Heart right ventricle (tissue), 16 donors: ENCODE measurements at places on chromosomes 2 and 18. TPM values are rescaled to one million over a fixed set of nuclear protein-coding genes. Genes with fewer than 3 reads are reported as not detected.

DNA sequence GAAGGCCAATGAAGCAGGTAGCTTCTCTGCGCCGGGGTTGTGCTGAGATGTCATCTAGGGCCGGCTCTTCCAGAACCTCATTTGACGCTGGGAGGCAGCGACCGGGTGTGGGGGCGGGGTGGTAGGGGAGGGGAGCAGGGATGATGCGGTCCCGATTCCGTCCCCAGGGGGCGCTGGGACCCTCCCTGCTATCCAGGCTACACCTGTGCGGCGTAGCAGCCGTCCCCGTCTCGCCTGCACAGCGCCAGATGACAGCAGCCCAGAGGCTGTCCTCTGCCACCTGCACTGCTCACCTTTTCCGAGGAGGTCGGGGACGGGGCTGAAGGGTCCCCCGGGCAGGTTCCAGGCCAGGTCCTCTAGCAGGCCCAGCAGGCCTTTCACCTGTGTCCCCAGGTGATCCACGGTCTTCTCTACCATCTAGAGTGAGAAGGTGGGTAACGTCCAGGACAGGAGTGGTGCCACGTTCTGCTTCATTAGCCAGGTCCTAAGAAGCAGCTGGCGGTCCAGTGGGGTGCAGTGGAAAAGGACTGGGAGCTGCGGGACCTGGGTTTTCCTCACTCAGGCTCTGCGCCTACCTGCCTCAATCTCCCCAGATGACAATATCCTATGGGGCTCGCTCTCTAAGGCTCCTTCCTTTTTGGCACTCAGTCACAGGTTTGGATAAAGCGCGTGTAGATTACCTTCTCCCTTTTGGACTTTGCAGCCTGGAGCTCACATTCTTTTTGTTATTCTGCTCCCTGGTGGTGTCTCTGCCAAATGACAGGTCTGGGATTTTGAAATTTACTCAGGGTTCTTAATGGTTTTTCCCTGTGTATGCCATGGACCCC is 56.0 kb upstream of the RAB6C start:
- H3K27me3 ChIP-seq = peaks cover 18% of the 10 kb centered on the region
- H3K36me3 ChIP-seq = no peaks in the 10 kb centered on the region
- peaks cover 6% of the 10 kb centered on the region for H3K4me1 ChIP-seq
- DNase-seq = no peak

GRCh38 chr2:44116319-44116718 is 52.4 kb upstream of the PPM1B start:
- no peak overlapping the region for H3K27ac ChIP-seq
- H3K36me3 ChIP-seq = no peaks in the 10 kb centered on the region
- no peak for DNase-seq
- no peak overlapping the region for H3K4me3 ChIP-seq

KIAA2012 gene
- not detected for total RNA-seq

GRCh38 chr18:76386886-76387285 is 108.2 kb downstream of the ZNF516 start:
- H3K36me3 ChIP-seq = no peaks in the 10 kb centered on the region
- peaks cover 12% of the 10 kb centered on the region for H3K4me1 ChIP-seq
- H3K27me3 ChIP-seq = no peaks in the 10 kb centered on the region
- H3K27ac ChIP-seq = no peak overlapping the region

ALK gene
- not detected for total RNA-seq

DNA sequence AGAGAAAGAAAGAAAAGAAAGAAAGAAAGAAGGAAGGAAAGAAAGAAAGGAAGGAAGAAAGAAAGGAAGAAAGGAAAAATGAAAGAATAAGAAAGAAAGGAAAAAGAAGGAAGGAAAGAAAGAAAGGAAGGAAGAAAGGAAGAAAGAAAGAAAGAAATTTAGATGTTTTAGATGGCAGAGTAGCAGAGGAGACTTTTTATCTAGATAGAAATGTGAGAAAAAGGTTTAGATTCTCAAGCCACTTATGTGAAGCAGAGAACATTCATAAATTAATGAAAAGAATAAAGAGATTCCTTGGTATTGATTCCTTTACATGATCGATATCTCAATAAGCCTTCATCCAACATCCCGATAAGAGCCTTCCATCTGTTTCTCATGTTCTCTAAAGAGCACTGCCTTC is 513.5 kb downstream of the CNTNAP5 start:
- H3K36me3 ChIP-seq = no peaks in the 10 kb centered on the region
- H3K4me1 ChIP-seq = no peaks in the 10 kb centered on the region
- no peaks in the 10 kb centered on the region for H3K27me3 ChIP-seq
- DNase-seq = no peak
- no peak overlapping the region for H3K4me3 ChIP-seq

GRCh38 chr2:149473521-149473920 is 114.1 kb downstream of the MMADHC start:
- no peaks in the 10 kb centered on the region for H3K4me1 ChIP-seq
- no peaks in the 10 kb centered on the region for H3K27me3 ChIP-seq
- no peak overlapping the region for H3K27ac ChIP-seq
- H3K4me3 ChIP-seq = no peak overlapping the region

DNA sequence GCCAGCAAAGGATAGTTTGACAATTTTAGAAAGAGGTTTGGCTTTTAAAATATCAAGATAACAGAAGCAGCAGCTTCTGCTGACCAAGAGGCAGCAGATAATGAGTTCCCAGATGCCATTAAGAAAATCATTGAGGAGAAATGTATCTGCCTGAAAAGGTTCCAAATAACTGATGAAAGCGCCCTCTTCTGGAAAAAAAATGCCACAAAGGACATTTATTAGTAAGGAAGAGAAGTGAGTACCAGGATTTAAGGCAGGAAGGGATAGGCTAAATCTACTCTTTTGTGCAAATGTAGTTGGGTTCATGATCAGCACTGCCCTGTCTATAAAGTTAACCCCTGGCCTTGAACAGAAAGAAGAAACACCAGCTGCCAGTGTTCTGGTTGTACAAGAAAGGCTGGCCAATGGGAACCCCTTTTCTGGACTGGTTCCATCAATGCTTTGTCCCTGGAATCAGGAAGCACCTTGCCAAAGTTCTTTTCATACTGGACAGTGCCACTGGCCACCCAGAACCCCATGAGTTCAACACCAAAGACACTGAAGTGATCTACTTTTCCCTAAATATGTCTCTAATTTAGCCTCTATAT is 40.6 kb downstream of the DHX57 start:
- no peaks in the 10 kb centered on the region for H3K36me3 ChIP-seq
- no peak overlapping the region for H3K27ac ChIP-seq
- peaks cover 43% of the 10 kb centered on the region for H3K4me1 ChIP-seq
- DNase-seq = no peak
- H3K27me3 ChIP-seq = no peaks in the 10 kb centered on the region

DNA sequence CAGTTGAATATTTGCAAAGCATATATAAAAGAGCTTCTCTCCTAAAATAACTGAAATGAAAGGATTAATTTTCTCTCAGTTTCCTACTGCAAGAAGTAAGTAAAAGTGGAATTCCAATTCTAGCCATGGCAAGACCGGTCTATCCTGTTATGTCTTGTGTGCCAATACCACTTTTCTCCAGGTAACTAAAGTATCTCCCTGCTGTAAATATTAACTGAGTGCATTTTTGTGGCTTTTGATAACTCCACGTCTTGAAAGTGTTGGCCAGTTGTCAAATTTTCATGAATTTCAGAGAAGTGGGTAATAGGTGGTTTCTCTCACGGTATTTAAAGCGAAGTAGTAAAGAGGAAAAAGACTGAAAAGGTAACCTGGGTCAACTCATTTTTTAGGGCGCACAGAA is 225.9 kb downstream of the NEDD4L start:
- no peaks in the 10 kb centered on the region for H3K36me3 ChIP-seq
- no peak for DNase-seq
- H3K4me1 ChIP-seq = peaks cover 22% of the 10 kb centered on the region
- no peak overlapping the region for H3K4me3 ChIP-seq
- H3K27me3 ChIP-seq = no peaks in the 10 kb centered on the region

DNA sequence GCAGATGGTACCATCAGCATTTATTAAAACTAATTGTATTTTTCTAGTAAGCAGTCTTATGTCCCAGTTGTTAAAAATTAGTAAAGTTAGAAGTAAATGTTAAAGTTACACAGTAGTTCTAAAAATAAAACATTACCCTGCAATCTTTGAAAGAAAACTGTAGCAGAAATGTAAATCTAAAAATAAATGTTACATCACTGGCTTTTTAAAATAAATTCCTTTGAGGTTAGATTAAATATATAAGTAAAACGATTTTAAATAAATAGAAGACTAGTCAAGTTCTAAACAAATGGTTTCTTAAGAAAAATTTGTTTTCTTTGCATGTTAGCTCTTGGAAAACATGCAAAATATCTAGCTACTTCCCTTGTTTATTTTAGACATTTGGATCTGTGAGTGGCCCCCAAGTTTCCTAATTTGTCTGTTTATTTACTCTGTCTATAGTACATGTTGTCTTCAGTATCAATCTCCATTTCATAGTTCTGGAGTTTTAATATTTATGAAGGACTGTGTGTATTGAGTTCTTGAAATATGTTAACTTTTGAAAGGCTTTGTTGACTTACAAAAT is 58.2 kb downstream of the GLS start:
- H3K36me3 ChIP-seq = no peaks in the 10 kb centered on the region
- no peaks in the 10 kb centered on the region for H3K27me3 ChIP-seq

GLB1L gene
- total RNA-seq = 1.6 TPM

RIT2 gene
- not detected for total RNA-seq

- no peak for DNase-seq
- H3K27ac ChIP-seq = no peak overlapping the region
- H3K36me3 ChIP-seq = no peaks in the 10 kb centered on the region
- no peak overlapping the region for H3K4me3 ChIP-seq
- no peaks in the 10 kb centered on the region for H3K27me3 ChIP-seq
Observed at GRCh38 chr2:156896294-156896693, 361.2 kb upstream of the GALNT5 start.

SRD5A2 gene
- total RNA-seq = not detected

BOLL gene
- total RNA-seq = 0.18 TPM

CNGA3 gene
- not detected for total RNA-seq

LOXHD1 gene
- total RNA-seq = 0.92 TPM

SNRPD1 gene
- total RNA-seq = 36.3 TPM

GBX2 gene
- total RNA-seq = not detected

DNA sequence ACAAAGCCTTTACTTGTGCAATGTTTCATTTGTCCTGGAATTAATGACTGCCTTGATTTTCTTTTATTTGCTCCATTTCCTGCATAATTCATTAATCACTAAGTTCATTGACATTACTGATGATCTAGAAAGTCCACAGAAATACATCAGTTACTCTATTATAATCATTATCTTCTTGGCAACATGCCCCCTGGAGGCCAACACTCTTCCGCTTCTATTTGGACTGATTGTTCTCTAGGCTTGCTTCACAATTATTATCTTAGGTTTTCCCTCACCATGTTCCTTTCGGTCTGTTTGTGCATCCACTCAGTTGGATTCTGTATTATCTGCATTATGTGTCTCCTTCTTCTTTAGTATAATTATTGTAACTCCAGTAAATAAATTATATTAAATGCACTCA is 461.0 kb upstream of the CDH2 start:
- no peaks in the 10 kb centered on the region for H3K27me3 ChIP-seq
- H3K4me1 ChIP-seq = no peaks in the 10 kb centered on the region
- H3K4me3 ChIP-seq = no peak overlapping the region
- no peaks in the 10 kb centered on the region for H3K36me3 ChIP-seq
- no peak overlapping the region for H3K27ac ChIP-seq
- no peak for DNase-seq
